ENCODE measurements at places on chromosomes 12 and 14.

- no peak for DNase-seq
Measured at GRCh38 chr12:108047071-108047550, 82.0 kb upstream of the WSCD2 start.

GRCh38 chr12:119060847-119061796 lies 79.8 kb downstream of the SRRM4 start:
- DNase-seq, result no peak

- DNase-seq, result no peak
Measured at GRCh38 chr14:54360667-54361066, 36.1 kb upstream of the CDKN3 start.

GRCh38 chr14:59827401-59827800 lies 43.2 kb downstream of the RTN1 start:
- DNase-seq, result no peak

DNA sequence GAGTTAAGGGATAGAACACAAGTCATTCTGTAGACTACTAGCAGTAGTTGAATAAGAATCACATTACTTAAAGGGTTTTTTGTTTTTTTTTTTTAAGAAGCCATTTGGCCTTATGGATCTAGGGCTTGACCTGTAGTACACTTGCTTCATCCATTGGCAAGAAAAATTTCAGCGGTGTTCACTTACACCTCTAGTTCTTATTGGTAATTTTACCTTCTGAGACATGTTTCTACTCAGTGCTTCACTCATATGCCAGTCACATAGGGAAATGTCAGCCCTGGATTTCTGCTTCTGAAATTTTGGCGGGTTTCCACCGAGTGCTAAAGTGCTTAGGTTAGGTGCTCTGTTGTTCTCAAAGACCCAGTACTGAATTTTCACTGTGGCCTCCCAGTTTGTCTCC lies 72.9 kb downstream of the FRMD6 start:
- no peak for DNase-seq

- DNase-seq, result no peak
Measured at GRCh38 chr12:11941606-11942337, 129.0 kb upstream of the BCL2L14 start.

- DNase-seq, result no peak
Measured at GRCh38 chr12:63919756-63920155, 75.3 kb downstream of the SRGAP1 start.

- no peak for DNase-seq
Measured at GRCh38 chr14:52235866-52236510, 31.5 kb upstream of the PTGDR start.

DNA sequence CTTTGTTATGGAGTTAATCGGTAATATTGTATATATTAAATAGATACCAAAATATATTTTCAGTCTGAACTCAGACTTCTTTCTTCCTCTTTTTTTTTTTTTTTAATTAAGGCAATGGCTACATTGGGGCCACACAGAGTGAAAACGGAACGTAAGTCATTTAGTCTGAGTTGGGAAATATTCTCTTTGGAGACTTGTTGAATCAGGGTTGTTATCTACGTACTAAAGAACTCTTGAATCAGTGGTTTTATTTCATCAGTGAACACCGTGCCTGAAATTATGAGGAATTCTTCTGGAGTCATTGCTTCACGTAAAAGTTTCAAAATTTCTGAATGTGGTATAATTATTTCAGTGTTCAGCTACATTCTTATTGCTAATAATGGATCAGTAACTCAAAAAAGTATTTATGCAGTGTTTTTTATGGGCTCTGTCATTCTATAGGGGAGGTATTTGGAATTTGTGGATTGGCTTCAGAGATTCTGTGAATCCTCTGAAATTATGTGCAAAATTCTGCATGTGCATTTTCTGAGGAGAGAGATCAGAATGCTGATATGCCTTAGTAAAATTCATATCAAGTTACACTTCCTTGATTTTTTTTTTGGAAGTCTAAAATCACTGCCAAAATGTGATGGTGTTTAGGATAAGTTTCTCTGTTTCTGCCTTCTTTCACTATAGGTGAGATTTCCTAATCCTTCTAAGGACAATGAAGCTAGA lies 39.6 kb downstream of the BRMS1L start:
- DNase-seq, result no peak

DNA sequence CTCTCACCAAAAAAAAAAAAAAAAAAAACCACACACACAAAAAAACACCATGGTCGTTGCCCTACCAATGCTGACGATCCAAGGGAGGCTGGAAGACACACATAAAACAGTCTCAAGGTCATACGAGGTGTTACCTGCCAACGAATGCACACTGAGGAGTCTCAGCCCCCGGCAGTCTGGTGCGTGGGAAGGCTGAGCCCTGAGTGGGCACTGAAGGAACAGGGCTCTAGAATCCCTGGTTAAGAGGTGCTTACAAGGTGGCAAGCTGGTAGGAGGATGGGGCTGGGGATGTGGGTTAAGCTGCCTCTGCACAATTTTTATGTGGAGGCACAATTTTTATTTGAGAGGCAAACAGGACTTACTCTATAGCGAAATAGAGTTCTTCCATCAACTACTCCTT lies 7.9 kb downstream of the LTBP2 start:
- no peak for DNase-seq

DNA sequence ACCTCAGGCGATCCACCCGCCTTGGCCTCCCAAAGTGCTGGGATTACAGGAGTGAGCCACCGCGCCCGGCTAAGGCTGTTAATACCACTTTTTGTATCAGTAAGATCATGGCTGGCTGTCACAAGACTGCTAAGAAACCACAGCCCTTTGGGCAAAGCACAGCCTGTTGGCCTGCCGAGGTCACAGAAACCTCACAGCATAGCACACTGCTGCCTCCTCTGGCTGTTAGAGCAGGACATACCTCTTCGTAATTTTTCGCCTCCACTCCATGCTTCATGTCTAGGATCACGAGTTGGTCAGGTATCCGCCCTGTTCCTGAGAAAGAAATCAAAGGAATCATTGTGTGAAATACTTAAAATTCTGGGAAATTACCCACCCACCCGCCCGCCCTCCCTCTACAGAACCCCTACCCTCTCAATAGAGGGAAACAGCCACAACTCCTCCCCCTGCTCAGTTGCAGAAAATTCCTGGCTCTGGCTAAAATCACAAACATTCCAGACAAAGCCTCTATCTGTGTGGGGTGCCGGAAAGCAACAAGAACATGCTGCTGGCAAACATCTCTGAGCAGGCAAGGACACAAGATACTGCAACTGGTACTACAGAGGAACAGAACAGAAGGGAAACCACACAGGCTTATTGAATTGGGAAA lies 20.7 kb upstream of the NEK9 start:
- DNase-seq, result no peak

- no peak for DNase-seq
Measured at GRCh38 chr14:68616221-68616902, 176.5 kb downstream of the ZFP36L1 start.

DNA sequence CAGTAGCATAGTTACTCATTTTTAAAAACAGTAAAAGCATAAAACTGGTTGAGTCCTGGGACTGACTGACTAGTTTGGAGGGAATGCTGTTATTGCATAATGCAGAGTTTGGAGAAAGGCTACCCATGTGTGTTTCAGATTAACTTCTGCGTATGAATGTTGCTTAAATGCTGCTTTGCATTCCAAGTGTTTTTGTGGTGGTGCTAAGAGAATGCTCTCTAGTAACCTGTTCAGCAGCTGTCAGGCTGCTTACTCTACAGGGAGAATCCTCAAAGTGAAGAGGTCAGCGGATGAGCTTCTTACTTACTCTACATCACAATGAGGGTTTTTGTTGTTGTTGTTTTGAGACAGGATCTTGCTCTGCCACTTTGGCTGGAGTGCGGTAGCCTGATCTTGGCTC lies 4.3 kb downstream of the DLST start:
- DNase-seq, result no peak

DNA sequence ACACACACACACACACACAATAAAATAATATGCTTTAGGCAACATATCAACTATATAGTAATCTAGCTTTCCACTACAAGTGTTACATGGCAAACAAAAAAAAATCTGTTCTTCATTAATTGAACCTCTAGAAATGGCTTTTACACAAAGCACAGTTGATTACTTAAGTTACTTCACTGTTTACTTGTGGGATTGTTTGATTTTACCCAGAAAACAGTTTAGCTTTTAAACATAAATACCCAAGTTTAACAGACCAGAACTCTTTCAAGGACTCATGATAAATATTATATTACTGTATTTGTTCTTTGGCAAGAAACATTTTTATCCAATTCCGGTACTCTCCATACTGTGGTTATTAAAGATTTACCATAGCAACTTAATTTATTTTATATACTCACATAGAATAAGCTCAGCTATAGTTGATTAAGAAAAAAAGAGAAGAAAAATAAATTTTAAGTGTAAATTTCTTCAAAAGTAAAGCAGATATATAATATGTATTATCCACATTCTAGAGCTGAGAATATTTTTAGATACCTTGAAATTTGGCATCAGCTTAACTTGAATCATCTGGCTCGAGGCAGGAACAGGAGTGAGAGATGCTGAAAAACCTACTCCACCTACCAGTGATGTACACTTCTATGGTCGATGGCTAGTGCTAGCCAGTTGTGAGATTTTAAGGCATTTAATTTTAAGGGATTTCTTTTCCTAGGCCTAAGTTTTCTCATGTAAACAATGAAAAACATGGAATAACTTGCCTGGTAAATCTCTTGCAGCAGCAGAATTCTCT lies 126.0 kb downstream of the BTG1 start:
- no peak for DNase-seq

GRCh38 chr14:69752773-69753172 lies 14.2 kb upstream of the SRSF5 start:
- DNase-seq, result no peak

- DNase-seq, result no peak
Measured at GRCh38 chr14:95294834-95295599, 24.7 kb downstream of the CLMN start.

- peak; percentile 71 for DNase-seq
Measured at GRCh38 chr12:89663577-89664357, 44.9 kb downstream of the ATP2B1 start.

DNA sequence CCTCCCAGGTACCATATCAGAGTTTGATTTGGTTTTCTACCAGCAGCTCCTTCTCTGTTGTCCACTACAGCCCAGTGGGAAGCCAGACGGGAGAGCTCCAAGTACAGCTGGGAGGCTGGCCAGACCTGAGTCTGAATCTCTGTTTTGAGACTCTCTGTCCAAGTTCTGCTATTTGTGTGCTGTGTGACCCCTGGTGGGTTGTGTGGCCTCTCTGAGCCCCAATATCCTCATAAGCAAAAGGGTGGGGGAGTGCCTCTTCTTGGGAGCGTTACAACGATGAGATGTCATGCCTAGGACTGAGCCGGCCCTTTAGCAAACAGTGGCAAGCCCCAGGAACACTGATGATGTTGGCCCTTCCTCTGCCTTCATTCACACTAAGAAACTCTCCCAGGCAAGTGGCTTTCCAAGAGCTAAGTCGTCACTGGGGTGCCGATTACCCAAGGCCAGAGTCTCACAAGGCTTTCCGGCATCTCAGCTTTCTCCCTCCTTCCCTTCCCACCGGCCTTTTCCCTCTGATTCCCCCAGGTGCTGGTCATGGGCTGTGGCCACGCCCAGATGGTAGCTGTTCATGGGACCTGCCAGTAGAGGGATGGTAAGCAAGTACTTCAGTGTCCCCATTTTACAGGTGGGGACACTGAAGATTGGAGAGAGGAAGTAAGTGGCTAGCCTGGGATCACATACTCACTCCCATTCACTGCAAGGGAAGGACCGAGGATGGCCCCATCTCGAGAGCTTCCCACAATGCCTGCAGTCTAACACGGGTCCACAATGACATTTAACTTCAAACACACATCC lies 47.7 kb downstream of the BCL11B start:
- no peak for DNase-seq

GRCh38 chr14:106120101-106120500 lies 593.7 kb downstream of the TMEM121 start:
- DNase-seq, result no peak

DNA sequence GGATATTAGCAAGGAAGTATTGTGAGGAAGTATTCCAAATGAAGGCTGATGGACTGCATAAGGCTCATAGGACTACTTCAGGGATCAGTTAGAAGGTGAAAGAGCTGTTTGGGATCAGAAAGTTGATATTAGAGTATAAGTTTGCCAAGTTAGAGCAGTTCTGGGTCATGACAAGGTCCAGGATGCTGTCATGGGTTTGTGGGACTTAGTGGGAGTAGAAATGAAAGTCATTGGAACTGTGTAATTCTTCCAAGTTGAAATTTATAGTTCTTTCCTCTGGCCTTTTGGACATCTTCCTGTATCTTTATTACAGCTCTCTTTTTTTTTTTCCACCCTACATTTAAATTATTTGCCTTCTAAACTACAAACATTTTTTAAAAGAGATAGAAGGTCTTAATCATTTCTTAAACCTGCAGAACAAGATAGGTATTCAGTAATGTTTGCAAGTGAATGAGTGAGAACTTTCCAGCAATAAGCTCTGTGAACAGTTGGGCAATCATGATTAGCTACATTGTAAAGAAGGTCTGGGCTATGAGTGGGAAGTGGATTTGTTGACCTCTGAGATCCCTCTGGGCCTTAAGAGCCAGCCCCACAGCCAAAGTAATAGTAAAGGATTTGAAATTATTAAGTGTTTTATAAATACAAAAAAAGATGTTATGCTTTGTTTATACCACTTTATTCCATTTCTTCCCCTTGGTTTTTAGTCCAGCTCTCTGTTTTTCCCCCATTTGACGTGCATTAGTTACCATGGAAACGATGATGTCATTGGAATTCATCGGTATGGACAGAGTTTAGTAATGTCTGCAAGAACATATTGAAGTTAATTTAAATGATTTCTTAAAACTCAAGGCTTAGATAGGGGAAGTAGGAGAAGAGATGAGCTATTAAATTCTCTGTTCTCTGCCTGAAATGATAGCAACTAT lies 247.9 kb upstream of the ARHGAP5 start:
- DNase-seq, result no peak

GRCh38 chr14:49761839-49762551 lies 6.0 kb upstream of the KLHDC2 start:
- DNase-seq, result no peak

GRCh38 chr14:95361373-95362137 lies 41.8 kb upstream of the CLMN start:
- peak; percentile 6 for DNase-seq

GRCh38 chr14:47278233-47278842 lies 397.1 kb downstream of the MDGA2 start:
- no peak for DNase-seq

DNA sequence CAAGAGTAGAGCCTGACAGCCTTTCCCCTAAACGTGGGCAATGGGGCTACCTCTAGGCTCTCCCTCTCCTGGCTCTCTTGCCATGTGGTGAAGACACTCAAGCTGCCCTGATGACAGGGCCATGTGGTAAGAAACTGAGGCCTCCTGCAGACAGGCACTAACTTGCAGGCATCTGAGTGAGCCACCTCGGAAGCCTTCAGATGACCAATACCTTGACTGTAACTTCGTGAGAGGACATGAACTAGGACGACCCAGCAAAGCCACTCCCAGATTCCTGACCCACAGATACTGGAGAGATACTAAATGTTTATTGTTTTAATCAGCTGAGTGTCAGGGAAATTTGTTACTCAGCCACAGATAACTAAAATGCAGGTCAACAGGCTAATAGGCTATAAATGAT lies 96.4 kb downstream of the EFCAB11 start:
- DNase-seq, result no peak

GRCh38 chr12:68675101-68675842 lies 11.5 kb upstream of the NUP107 start:
- no peak for DNase-seq
